ENCODE measurements at places on chromosomes 12 and 14. TPM values are rescaled to one million over a fixed set of nuclear protein-coding genes. Genes with fewer than 3 reads are reported as not detected.

DNA sequence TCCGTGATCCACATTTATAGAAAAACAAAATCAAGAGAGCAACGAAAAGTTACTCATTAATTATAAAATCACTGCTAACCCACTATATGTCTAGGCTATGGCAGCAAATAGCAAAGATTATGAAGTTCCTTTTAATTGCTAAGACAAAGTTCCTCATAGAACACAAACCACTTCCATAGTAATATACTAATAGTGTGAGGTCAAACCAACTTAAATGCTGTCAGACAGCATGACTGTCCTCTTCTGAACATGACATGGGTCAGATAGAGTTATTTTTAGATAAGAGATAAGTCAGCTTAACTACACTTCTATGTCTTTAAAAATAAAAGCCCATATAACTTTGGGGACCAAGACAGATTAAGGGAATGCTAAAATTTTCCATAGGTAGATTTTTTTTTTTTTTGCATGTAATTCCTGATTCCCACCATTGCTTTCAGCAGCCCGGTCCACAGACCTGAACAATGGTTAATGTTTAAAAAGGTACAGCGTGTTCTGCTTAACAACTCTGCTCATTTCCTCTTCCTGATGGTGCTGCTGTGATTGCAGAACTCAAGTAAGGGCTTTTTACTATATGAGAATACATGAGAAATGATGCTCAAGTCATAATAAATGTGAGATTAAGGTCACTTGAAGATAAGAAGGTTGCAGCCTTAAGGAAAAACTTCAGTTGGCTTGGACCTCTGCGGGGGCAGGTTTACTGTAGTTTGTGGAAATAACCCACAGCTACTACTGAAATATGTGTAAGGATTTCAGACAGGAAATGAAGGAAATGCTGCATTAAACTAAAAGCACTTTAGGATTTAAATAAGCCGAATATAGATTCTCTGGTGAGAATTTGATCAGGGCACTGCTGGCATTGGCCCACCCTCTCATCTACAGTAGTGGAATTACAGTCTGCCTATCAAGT lies 37.7 kb upstream of the DUSP6 start:
- DNase-seq = no peak

DNA sequence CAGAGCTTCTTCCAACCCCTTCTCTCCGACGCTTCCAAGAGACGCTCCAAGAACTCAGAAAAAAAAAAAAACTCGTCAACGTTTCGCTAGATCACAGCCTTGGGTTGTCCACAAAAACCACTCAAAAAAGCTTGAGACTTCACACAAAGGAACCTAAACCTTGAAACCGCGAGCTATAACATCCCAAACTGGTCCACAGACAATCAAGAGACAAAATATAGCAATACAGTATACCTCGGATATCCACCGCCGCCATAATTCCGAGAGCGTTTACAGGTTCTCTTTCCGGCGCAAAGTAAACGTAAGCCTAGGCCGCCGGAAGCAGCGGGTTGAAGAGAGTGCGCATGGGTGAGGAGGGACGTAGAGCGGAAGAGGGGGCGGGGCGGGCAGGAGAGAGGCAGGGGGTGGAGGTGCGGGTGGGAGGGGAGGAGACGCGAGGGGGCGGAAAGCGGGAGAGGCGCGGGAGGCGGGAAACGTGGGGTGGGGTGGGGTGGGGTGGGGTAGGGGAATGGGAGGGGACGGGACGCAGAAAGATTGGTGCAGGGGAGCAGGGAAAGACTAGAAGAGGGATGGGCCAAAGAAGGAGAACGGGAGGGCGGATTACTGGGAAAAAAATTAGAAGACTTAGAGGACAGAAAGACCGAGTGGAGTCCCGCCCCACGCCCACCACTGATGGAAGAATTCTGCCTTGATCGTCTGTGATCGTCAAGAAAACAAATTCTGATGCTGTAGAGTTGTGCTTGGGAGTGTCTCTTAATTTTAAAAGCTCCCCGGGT lies at the start of gene MED6:
TSS of gene MED6 (minus strand) at position 274 of the 776 bp plus-strand sequence. CDS start at position 256, 18 bp downstream.
- DNase-seq = peak; percentile 92

GRCh38 chr14:103427485-103428443 lies 42.5 kb downstream of the MARK3 start:
- peak; percentile 89 for DNase-seq

MAP3K12 gene
- 14.3 TPM for total RNA-seq

ZNF84 gene
- total RNA-seq = 9.0 TPM

All from H4 (cell line).